ENCODE measurements at places on chromosomes 16 and 17.

- peak; percentile 20 for DNase-seq
Measured at GRCh38 chr16:71883168-71883848, 674 bp downstream of the ZNF821 start.

GRCh38 chr17:31269036-31269577 is 27.9 kb downstream of the OMG start:
- DNase-seq = no peak

- no peak for DNase-seq
Measured at GRCh38 chr17:65790241-65790640, 228.8 kb upstream of the AXIN2 start.

DNA sequence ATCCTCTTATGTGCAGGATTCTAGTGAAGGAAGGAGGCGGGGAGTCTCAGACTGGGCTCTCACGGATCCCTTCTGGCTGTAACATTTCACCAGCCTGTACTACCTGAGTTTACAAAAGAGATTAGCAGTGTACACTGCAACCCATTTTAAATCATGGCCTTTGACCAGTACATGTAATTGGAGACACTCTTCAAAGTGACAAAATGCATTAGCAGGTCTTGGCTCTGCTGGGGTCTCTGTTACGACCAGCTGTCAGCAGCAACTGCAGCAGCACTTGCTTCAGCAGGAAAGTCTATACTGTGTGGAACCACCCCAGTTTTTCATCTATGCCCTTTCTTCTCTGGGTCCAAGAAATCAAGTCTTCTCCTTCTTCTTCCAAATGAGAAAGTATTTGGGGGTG is 322.8 kb upstream of the ASIC2 start:
- no peak for DNase-seq

- DNase-seq = peak; percentile 37
Measured at GRCh38 chr16:25052530-25052929, 37.4 kb upstream of the ARHGAP17 start.

DNA sequence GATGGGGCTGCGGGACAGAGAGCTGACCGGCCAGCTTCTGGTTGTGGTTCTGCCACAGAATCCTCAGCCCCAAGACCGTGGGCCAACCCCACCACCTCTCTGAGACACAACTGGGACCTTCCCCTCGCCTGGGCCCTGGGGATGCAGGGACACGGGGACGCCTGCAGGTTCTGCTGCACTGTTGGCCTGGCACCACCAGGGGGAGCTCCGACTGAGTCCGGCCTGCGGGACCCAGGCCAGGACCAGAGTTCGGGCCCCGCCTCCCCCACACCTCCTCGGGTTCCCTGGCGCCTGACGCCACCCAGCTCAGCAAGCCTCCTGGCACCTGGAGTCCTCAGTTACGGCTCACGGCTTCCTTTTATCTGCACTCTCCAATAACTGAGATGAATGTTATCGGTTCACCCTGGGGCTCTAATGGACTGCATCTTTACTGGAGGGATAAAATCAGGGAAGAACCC is 27.3 kb downstream of the TBC1D16 start:
- peak; percentile 63 for DNase-seq

GRCh38 chr17:73909186-73909585 is 264.9 kb upstream of the SDK2 start:
- no peak for DNase-seq

- DNase-seq = no peak
Measured at GRCh38 chr17:17314501-17315071, 11.4 kb downstream of the NT5M start.

GRCh38 chr17:81911277-81911961 is at the start of gene PCYT2:
TSS of gene PCYT2 (minus strand) at chr17:81911399. CDS start at chr17:81911355, 44 bp downstream.
- peak; percentile 85 for DNase-seq

DNA sequence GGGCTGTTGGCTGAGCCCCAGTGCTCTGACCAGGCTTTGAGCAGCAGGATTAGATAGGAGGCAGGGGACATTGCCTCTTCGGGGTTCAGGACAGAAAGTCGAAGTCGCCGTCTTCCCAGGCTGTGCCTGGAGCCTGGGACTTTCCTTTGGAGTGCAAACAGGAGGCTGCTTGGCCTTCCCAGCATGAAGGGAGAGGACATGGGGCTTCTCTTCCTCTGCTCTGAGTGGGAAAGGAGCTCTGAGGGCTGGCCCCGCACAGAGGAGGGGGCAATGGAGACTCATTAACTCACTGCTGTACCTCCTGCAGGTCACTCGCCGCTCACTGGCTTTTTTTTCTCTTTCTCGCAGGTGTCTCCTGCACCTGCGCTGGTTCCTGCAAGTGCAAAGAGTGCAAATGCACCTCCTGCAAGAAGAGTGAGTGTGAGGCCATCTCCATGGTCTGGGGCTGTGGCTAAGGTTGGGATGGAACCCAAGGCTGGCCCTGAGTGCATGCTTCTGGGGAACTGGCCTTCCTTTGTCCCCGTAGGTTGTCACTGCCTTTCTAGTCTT is 642 bp downstream of the MT1F start:
- DNase-seq = no peak

DNA sequence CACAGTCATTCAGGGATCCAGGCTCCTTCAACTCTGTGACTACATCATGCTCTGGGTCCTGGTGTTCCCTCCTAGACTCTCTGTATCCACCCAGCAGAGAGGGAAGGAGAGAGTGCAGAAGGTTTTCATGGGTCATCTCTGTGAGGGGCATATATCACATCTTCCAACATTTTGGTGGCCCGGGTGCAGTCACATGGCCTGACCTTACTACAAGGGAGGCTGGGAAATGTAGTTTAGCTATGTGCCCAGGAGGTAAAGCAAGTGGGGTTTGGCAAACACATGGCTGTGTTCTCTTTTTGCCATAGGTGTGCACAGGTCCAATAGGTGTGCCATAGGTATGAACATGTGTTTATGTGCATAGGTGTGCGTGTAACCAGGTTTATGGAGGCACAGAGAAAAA is 222.2 kb upstream of the EEF2KMT start:
- no peak for DNase-seq

- DNase-seq = no peak
Measured at GRCh38 chr16:48394355-48394703, 9.1 kb upstream of the SIAH1 start.

DNA sequence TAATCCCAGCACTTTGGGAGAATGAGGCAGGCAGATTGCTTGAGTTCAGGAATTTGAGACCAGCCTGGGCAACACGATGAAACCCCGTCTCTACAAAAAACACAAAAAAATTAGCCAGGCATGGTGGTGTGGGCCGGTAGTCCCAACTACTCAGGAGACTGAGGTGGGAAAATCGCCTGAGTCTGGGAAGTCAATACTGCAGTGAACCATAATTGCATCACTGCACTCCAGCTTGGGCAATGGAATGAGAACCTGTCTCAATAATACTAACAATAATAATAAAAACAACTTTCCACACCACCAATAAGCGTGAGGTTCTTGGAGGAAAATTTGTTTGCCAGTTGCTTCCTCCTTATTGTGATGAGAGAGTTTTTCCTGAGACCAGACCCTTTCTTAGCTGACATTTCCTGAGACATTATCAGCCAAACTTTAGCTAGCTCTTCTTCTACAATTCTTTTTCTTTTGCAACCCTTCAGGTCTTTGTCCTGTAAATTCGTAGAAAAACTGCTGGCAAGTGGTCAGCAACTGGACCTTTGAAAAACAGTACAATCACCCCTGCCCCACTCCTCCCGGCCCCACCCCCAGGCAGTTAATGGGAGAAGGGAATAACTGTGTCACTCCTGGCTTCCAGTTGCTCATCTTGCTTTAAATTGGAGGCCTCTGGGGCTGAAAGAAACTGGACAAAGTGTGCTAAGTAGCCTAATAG is 3.5 kb upstream of the EZH1 start:
- DNase-seq = no peak

- DNase-seq = peak; percentile 43
Measured at GRCh38 chr16:73713778-73714495, 582.7 kb upstream of the PSMD7 start.

GRCh38 chr16:55035029-55035428 is 104.4 kb downstream of the IRX5 start:
- DNase-seq = peak; percentile 74

DNA sequence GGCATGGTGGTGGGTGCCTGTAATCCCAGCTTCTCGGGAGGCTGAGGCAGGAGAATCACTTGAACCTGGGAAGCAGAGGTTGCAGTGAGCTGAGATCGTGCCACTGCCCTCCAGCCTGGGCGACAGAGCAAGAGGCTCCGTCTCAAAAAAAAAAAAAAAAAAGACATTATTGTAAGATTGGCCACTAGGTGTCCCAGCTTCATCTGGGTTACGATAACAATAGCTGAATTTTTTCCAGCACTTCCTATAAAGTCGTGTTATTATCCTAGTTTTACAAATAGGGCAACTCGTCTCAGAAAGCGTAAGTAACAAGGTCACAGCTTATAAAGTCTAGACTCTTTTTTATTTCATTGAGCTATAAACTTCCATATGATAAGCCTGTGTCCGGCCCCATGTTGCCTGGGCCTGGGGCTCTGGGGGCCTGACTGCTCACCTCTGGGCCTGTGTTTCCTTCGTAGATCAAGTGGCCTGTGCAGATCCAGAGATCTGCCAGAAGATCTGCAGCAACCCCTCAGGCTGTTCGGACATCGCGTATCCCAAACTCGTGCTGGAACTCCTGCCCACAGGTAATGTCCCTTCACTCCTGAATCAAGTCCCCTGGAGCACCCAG is 60.5 kb downstream of the SLC5A11 start:
- DNase-seq = peak; percentile 37

DNA sequence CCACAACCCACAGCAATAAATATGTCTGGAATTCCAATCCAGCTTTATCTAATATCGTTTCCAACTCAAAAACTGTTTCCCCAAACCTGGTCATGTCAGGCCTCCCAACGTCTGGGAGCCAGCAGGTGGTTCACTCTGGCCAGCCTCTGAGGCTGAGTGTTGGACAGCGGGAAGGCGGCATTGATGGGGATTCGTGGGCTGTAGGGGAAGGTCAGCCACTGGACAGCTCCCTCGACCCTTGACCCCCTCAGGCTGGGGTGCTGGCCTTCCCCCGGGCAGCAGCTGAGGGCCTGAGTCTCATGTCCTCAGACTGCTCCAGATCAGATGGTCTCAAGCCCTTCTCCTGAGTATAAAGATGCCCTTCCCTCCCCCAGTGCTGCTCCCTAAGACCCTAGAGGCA is 50.2 kb downstream of the SDK2 start:
- DNase-seq = no peak

DNA sequence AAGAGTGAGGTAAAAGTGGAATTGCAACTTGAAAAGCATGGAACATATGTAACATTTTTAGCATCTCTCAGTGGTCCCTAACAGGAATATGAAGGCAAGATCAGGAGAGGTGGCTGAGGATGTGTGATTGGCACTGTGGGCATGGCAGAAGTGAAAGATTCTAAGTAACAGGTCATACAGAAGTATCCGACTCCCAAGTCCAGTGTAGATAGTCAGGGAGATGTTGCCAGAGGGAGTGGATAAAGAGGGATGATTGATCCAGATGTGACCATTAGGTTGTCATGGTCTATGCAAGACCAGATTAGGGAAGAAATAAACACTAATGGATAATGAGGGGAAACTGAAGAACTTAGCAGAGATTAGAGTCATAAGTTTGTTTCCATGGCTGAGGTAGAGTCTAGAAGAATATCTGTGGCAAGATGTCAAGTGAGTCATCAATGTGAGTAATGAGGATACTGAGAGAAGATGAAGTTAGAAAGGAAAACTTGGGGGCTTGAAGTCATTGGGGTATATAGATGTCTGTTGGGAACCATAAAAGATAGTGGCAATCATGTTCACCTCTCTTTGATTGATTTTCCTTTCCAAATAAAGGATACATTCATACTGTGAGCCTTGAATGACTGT is 23.9 kb upstream of the CAPNS2 start:
- peak; percentile 8 for DNase-seq

DNA sequence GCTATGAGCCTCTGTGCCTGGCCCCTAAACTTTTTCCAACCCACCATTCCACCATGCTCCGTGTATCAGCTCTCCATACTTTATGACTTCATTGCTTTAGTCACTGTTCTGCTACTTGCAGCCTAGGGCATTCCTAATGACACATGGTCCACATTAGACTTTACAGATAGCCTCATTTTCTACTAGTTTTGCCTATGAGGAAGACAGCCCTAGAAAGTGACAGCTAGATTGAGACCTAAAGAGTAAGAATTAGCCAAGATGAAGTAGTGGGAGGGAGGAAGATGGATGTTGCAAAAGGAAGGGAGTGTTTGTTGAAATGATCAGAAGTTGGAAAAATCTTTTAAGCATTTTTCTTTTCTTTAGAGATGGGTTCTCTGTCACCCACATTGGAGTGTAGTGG is 11.0 kb downstream of the C16orf54 start:
- no peak for DNase-seq

DNA sequence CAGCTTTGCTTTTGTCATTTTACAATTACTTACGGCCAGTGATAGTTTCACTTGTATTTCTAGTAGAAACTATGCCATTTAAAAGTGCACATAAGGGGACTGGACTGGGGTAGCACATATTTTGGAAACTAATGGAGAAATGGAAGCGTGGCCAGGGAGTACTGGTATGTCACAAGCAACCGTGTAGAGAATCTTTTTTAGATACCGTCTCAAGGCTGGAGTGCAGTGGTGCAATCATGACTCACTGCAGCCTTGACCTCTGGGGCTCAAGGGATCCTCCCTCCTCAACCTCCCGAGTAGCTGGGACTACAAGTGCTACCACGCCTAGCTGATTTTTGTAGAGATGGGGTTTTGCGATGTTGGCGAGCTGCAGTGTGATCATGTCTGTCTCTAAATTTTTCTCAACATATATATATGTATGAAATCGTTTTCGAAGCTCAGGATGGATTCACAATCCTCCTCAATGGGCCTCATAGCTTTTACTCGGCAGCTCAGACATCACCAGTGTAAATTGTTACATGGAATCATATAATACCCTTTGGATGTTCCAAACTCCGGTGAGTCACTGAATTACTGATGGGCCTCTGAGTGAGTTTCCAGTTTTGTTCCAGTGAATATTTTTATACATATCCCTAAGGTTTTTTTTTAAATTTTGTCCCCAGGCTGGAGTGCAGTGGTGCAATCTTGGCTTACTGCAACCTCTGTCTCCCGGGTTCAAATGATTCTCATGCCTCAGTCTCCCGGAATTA is 51.7 kb downstream of the ZNF778 start:
- peak; percentile 76 for DNase-seq

GRCh38 chr17:2695961-2696760 is 15.4 kb downstream of the CLUH start:
- DNase-seq = no peak

- no peak for DNase-seq
Measured at GRCh38 chr17:57888311-57889216, 38.7 kb upstream of the MRPS23 start.

DNA sequence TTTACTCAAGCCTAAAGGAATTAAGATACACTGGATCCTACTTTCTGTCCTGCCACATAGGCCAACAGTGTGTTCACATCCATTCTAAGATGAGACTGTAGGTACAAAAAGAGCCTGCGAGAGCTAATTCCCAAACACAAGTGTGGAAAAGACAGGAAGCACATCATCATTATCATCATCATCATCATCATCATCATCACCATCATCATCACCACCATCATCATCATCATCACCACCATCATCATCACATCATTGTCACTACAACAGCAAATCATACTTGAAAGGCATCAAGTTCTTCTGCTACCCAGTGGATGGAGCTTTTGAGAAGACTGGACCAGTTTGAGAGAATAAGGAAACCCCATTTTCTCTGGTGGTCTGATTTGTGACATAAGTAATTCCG is 268.1 kb downstream of the HS3ST3A1 start:
- no peak for DNase-seq

Data from NB4 (cell line).